RWPE1 (cell line): ENCODE measurements at places on chromosomes 4 and X.

GRCh38 chr4:180058691-180059215, 2184.4 kb upstream of the TENM3 start:
- peak; percentile 6 for DNase-seq

GRCh38 chrX:23826653-23827052, 43.7 kb downstream of the SAT1 start:
- no peak for DNase-seq

DNA sequence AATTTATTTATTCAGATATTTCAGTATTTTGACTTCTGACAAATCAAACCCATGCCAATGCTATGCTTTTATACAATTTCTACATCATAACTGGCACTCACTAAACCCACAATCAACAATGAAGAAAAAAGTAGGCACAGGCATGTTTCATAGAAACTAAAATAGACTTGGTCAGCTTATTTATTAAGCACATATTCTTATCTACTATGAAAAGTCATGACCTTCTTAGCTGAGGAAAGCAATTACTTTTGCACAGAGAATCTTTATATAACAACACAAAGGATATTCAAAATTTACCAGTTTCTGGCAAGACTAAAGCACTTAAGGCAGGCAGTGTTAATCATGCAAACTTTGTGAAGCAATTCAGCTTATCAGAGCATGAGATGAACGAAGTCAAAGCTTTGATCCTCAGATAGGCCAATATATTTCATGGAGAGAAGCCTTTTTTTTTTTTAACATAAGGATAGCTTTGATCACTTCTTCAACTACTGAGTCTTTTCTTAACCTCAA, 490.6 kb downstream of the INPP4B start:
- no peak for DNase-seq

GRCh38 chr4:145012841-145013240, 85.2 kb downstream of the ANAPC10 start:
- no peak for DNase-seq

GRCh38 chrX:48522291-48522690, 683 bp downstream of the EBP start:
- DNase-seq: no peak

DNA sequence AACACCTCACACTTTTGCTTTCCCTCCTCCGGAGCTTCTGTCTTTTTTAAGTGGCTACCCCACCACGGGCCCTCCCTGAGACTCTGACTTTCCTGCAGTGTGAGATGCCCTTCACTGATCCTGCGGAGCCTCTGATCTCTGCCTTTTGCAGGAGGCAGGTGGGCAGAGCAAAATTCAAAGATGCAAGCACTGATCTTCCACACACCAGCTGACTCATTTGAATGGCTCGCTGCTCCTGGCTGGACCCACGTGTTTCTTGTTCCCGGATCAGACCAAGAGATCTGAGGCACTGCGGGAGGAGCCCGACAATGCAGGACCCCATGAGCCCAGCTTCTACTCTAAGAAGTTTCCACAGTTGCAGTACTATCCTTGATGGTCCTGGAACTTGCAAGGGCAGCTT, 1607.9 kb upstream of the TENM3 start:
- DNase-seq: no peak

DNA sequence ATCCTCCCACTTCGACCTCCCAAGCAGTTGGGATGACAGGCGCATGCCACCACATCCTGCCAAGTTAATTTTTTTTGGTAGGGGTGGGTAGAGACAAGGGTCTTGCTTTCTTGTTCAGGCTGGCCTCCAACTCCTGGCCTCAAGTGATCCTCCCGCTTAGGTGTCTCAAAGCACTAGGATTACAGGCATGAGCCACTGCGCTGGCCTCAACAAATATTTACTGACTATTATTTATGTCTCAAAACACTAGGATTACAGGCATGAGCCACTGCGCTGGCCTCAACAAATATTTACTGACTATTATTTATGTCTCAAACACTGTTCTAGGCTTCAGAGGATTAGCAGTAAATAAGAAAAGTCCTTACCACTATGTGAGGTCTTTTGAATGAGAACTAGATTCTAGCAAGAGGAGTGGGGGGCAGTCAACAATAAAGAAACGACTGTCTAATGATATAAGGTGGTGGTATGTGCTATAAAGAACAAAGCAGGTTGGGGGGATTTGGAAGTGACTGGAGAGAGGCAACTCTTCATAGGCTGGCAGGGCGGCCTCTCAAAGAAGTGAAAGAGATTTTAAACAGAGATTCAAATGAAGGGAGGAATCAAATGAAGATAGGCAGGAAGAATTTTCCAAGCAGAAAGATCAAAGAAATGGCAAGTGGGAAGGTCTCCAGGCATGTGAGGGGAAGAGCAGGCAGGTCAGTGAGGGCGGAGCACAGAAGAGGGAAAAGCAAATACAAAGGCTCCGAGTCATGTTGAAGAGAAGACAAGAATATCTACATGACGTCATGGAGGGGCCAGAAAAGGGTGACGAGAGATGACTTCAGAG, 12.7 kb upstream of the ACSL1 start:
- DNase-seq: no peak

DNA sequence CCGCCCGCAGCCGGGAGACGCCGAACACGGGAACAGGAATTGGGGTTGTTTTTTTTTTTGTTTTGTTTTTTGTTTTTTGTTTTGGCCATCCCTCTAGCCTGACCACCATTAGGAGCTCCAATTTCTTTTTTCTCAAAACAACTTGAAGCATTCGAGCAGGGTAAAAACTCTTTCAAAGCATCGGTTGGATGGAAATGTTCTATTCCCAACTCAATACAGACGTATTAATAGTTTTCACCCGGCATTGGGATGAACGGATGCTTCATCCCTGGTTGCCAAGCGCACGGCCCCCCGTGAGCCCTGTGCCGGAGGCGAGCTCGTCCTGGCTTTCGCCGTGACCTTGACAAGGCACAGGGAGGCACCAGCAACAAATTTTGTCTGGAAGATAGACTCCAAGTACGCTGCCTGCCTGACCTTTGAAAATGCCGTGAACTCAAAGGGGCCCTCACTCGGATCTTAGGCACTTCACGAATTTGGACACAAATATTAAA, 352 bp upstream of the MAP3K15 start:
- no peak for DNase-seq

GRCh38 chr4:162015090-162015489, 148.7 kb downstream of the FSTL5 start:
- no peak for DNase-seq

DNA sequence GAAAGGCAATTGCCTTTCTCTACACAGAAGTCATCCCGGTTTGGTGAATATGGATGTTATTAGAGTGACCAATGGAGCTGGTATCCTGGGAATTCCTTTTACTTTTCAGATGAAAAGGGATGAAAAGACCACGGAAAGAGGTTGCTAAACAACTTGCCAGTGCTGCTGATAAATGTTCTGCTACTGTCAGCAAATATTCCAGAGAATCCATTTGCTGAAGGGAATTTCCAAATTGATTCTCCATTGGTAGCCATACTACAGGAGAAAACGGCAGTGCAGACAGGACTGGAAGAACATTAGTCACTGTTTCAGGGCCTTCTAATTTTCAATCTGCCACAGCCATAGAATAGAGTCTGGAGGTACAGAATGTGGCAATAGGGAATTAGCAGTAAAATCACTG, 451.5 kb downstream of the PCDH11X start:
- DNase-seq: no peak

- no peak for DNase-seq
These were observed 23.8 kb downstream of the VCX2 start for GRCh38 chrX:8147226-8147625.

DNA sequence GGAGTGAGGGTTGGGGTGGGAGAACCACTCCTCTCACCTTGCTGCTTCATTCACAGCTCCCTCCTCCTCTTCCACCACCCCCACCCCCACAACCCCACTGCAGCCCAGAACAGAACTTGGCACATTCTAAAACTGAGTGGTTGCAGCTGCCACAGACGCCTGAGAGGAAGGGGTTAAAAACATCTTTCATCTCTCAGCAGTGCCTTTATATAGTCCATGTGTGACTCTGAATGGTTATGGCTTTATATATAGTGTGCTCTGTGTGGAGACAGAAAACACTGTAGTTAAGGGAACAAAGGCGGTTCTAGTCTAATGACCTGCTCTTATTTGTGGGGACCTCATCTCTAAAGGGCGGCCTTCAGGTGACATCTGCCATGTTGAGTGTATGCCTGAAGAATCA, 144.8 kb downstream of the BCOR start:
- no peak for DNase-seq

DNA sequence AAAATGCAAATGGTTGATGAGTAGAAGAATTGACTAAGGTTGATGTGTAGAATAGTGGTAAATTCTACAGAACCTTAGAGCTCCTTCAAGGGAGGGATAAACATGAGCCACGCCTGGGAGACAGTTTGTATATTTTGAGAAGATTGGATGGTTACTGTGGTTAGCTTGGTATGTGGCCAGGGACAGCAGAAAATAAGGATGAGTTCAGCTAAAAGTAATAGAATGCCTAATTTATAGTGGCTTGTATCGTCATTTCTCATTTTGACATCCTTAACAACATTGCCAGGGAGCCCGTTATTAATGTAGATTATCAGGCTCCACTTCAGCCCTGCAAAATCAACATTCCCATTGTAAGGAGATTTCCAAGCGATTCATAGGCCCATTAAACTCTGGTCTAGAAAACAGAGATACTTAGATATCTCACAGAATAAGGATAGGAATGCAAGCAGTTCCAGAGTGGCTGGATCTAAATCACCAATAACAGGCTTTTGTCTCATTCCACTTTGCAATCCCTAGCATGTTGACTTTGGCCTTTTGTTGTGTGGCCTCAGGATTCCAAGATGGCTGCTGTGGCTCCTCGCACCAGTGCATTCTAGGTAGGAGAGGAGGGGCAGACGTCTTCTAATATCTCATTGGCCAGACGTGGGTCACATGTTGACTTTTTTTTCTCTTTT, 6.4 kb upstream of the PTTG2 start:
- DNase-seq: no peak

DNA sequence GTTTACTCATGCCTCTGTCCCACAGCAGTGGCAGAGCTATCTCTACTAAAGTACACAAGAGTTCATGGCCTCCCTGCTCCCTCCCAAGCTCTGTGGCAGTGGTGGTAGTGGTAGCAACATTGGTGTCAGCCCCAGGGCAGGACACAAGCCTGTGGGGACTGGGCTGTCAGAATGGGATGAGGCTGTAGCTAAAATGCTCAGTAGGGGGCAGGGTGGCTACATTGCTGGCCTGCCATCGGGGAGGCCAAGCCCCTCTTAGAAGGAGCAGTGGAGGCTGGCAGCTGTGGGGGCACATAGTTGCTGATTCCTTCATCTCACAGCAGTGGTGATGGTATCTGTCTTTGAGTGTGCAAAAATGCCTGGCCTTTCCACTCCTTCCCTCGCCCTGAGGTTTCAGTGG, 461.7 kb downstream of the PCDH18 start:
- DNase-seq: no peak

DNA sequence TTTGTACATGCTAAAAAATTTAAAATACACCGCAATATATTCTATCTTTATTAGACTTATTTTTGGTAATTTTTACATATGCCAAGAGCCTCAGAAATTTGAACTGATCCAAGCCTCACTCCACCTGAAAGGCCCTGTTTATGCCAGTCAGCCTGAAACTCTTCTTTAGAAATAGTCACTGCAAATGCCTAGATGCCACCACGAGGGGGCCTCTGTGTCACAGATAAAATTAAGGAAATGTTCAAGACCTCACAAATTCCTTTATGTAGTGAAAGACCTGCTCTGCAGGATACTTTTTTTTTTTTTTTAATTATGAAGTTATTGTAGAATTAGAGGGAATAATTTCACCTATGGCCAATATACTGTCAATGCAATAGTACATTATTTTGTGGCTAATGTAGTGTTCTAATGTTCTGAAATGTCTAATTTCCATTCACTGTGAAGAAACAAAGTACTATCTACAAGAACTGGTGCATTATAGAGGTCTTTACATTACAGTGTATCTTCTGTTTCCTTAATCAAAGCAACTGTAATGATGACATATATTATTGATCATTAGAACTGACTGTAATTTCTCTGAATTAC, 69.8 kb downstream of the DTHD1 start:
- DNase-seq: peak; percentile 44

- peak; percentile 49 for DNase-seq
These were observed 8.0 kb upstream of the NEUROG2 start for GRCh38 chr4:112523764-112524505.

GRCh38 chr4:146520896-146521540, 722 bp downstream of the SLC10A7 start:
- DNase-seq: peak; percentile 29

GRCh38 chr4:112085156-112086035, 59.9 kb upstream of the FAM241A start:
- no peak for DNase-seq

DNA sequence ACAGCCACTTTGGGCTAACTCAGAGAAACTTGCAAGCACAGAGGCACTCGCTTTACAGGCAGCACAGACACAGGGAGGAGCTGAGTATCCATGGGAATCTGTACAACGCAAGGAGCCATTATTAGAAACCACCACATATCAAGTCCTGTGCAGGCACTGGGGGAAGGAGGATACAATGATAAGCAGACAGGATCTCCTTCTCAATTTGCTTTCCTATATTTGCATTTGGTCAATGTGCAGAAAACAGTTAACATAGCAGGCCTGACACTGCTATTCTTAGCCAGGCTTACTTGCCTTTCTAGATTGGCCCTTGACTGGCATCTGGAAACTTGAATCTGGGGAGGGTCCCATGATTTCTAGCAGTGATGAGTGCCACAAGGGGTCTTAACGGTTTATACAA, 65.8 kb downstream of the TEC start:
- no peak for DNase-seq

GRCh38 chr4:138259824-138260223, 17.7 kb upstream of the SLC7A11 start:
- peak; percentile 81 for DNase-seq

DNA sequence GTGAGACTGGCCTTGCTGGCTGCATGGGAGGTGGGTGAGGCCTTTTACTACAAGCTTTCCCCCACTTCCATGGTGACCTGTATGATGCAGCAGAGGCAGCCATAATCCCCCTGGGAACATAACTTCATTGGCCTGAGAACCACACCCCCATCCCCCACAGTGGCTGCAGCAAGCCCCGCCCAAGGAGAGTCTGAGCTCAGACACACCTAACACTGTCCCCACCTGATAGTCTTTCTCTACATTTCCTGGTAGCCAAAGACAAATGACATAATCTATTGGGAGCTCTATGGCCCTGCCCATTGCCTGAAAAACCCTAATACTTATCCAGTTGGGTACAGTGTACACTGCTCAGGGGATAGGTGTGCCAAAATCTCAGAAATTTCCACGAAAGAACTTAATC, 62.6 kb downstream of the GLUD2 start:
- DNase-seq: no peak

DNA sequence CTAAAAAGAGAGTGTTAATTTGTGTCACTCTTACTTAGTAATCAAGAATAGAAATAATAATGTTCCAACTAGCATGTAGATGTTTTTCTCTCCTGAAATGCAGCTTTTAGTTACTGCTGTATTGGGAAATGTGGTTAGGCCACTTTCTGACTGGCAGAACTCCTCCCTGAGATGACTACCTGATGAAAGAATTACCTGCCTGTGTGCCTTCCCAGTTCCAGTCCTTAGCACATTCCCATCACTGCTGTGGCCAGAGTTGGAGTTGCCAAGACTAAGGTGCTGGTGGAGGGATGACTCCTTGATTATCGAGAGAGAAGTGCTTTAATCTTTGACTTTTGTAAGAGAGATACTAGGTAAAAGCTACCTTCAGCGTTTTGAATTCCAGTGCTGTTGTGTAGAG, 9.5 kb downstream of the GAB1 start:
- DNase-seq: peak; percentile 92
